Left lung (tissue), 14 donors: ENCODE measurements at places on chromosomes 7 and 10. TPM values are rescaled to one million over a fixed set of nuclear protein-coding genes. Genes with fewer than 3 reads are reported as not detected.

Gene GNAT3
- polyA plus RNA-seq: not detected

Gene ANK3
- polyA plus RNA-seq: 26.7 TPM

Gene ARHGEF5
- 37.1 TPM for polyA plus RNA-seq

Gene MYL10
- polyA plus RNA-seq: 0.43 TPM

Gene ARHGEF35
- polyA plus RNA-seq: 16.5 TPM

Gene LIPJ
- 0.39 TPM for polyA plus RNA-seq

Gene NPSR1
- polyA plus RNA-seq: not detected

Gene ACSL5
- polyA plus RNA-seq: 14.7 TPM

Gene CFAP70
- polyA plus RNA-seq: 15.0 TPM

Gene AOAH
- 6.0 TPM for polyA plus RNA-seq

Gene CCDC172
- not detected for polyA plus RNA-seq

Gene NUTM2A
- polyA plus RNA-seq: 1.6 TPM

DNA sequence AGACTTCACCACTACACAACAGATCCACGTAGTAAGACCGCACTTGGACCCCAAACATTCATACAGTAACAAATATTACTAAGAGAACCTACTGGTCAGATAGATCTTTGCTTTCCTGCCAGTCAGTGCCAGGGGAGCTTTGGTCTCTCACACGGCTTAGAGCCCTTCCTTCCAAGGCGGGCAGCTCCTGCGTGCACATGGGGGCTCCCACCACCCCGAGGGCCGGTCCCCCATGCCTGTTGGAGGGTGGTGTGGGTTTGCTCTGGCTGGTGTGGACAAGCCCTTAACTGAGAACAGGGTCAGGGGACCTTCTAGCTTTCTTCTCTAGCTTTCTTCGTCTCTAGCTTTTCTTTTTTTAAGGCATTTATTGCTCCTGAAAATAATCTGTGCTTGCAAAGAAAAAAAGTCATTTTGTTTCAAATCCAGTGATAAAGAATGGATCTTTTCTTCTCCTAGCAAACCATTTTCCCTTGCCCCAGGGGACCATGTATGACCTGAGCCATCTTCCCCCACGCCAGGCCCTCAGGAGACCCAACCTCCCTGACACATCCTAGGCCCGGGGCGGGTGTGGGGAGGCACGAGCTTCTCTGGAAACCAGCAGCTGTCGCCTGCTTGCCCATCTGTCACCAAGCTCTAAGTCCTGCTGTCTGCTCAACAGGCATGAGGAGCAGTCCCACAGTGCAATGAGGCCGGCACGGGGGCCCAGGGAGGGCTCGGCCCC, 591.1 kb downstream of the PTPRN2 start:
- H3K4me3 ChIP-seq: no peak overlapping the region
- no peaks in the 10 kb centered on the region for H3K27me3 ChIP-seq
- no peak overlapping the region for H3K27ac ChIP-seq
- H3K36me3 ChIP-seq: no peaks in the 10 kb centered on the region
- DNase-seq: no peak
- H3K4me1 ChIP-seq: no peaks in the 10 kb centered on the region

GRCh38 chr7:104207348-104207730, 474 bp downstream of the ORC5 start:
- no peaks in the 10 kb centered on the region for H3K36me3 ChIP-seq
- peak; percentile 13 for DNase-seq
- peaks cover 6% of the 10 kb centered on the region for H3K4me1 ChIP-seq

GRCh38 chr10:97450828-97451227, 4.9 kb downstream of the ZDHHC16 start:
- no peaks in the 10 kb centered on the region for H3K36me3 ChIP-seq
- H3K27me3 ChIP-seq: no peaks in the 10 kb centered on the region
- H3K4me1 ChIP-seq: peaks cover 24% of the 10 kb centered on the region
- DNase-seq: no peak
- H3K4me3 ChIP-seq: no peak overlapping the region

- DNase-seq: no peak
- H3K4me1 ChIP-seq: peaks cover 3% of the 10 kb centered on the region
- no peak overlapping the region for H3K4me3 ChIP-seq
These were observed 170.1 kb downstream of the DOCK4 start for GRCh38 chr7:112036071-112036470.

GRCh38 chr7:135979471-135980011, 2.4 kb upstream of the MTPN start:
- no peak for DNase-seq
- H3K4me1 ChIP-seq: peaks cover 55% of the 10 kb centered on the region
- H3K27me3 ChIP-seq: no peaks in the 10 kb centered on the region

DNA sequence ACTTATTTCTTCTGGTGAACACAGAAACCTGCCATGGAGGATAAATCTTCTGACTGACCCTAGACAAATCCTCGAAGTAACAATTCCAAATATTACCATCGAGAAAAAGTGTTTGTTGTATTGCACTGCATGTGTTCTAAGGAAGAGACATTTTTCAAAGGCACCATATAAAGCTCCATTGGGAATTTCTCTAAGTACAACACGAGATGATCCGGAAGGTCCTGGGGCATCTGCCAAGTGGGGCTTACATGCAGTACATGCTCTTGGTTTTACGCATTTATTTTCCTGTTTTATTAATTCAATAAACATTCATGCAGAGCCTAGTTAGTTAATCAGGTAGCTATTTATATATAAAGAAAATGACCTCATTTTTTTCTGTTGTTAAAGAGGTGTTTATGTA, 692.0 kb upstream of the IGFBP3 start:
- no peaks in the 10 kb centered on the region for H3K27me3 ChIP-seq
- no peak for DNase-seq
- no peak overlapping the region for H3K27ac ChIP-seq
- no peak overlapping the region for H3K4me3 ChIP-seq
- H3K4me1 ChIP-seq: no peaks in the 10 kb centered on the region

- H3K27me3 ChIP-seq: peaks cover 6% of the 10 kb centered on the region
- no peaks in the 10 kb centered on the region for H3K4me1 ChIP-seq
- H3K27ac ChIP-seq: no peak overlapping the region
- no peaks in the 10 kb centered on the region for H3K36me3 ChIP-seq
- H3K4me3 ChIP-seq: no peak overlapping the region
These were observed 188.0 kb downstream of the GRID1 start for GRCh38 chr10:86178401-86179152.

GRCh38 chr10:33519130-33519860, 184.8 kb upstream of the NRP1 start:
- no peaks in the 10 kb centered on the region for H3K4me1 ChIP-seq
- no peak for DNase-seq
- H3K4me3 ChIP-seq: no peak overlapping the region
- H3K27ac ChIP-seq: no peak overlapping the region

DNA sequence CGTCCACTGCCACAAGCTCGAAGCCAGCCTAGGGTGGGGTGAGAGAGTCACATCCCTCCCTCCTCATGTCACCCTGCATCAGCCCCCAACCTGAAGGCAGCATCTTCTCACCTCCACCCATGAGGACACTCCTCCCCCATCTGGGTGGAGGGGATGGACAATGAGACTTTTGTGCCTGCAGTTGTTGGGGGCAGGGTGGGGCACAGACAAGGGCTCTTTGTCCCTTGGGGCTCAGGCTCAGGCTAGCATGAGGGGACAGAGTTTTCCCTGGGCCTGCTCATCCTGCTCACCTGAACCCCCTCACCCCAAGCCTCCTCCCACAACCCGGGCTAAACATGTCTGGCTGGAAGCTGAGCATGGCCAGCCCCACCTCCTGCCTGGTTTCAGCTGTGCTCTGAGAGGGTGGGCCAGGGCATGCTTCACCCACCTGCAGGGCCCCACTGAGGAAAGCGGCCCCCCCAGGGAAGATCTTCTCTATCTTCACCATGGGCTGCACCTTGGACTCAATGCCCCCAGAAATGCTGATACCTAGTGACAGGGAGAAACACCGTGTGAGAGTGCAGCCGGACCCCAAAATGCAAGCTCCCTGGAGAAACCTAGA, 9.3 kb downstream of the LZTS2 start:
- no peak overlapping the region for H3K4me3 ChIP-seq
- DNase-seq: no peak
- H3K27ac ChIP-seq: no peak overlapping the region
- peaks cover 3% of the 10 kb centered on the region for H3K36me3 ChIP-seq

DNA sequence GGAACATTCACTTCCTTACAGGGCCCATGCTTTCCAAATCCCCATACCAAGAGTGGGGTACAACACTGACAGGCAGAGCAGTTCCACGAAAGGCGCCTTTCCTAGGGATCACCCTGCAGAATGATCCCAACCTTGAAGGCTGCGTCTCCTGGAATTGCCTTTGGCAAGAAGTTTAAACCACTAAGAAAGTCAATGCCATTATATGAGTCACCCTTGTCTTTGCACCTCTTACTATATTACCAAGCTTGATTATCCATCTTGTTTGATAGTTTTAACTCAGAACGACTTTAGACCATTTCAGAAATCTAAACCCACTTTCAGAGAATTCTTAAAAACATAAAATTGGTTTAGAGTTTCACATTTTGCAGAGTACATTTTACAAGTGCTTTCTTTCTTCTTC, 282.1 kb downstream of the ARHGAP12 start:
- no peaks in the 10 kb centered on the region for H3K36me3 ChIP-seq
- H3K27me3 ChIP-seq: no peaks in the 10 kb centered on the region
- no peak for DNase-seq
- no peak overlapping the region for H3K4me3 ChIP-seq
- no peak overlapping the region for H3K27ac ChIP-seq

DNA sequence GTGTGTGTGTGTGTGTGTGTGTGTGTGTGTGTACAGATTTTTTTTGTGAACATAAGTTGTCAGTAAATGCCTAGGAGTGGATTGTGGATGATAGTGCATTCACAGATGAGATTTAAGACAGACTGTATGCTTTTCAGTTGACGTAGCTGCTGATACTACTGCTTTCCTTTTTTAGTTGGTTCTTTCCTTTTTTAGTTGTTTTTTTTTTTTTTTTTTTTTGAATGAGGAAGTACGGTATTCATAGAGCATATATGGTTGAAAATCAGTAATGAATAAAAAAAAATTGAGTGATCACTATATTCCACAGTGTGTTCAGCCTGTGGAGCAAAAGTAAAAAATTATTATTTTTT, 80.5 kb downstream of the RBM33 start:
- H3K36me3 ChIP-seq: no peaks in the 10 kb centered on the region
- no peak overlapping the region for H3K27ac ChIP-seq
- peaks cover 13% of the 10 kb centered on the region for H3K4me1 ChIP-seq
- H3K4me3 ChIP-seq: no peak overlapping the region
- no peaks in the 10 kb centered on the region for H3K27me3 ChIP-seq
- no peak for DNase-seq

DNA sequence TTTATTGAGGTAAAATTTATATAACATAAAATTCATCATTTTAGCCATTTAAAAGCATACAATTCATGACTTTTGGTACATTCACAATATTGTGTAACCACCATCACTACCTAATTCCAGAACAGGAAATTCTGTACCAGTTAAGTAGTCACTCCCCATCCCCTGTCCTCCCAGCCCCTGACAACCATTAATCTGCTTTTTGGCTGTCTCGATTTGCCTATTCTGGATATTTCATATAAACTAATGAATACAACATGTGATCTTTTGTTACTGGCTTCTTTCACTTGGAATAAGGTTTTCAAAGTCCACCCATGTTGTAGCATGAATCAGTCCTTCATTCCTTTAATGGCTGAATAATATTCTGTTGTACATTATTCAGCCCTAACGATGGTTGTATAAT, 115.6 kb upstream of the KLF14 start:
- no peak overlapping the region for H3K27ac ChIP-seq
- no peaks in the 10 kb centered on the region for H3K27me3 ChIP-seq
- H3K36me3 ChIP-seq: no peaks in the 10 kb centered on the region

DNA sequence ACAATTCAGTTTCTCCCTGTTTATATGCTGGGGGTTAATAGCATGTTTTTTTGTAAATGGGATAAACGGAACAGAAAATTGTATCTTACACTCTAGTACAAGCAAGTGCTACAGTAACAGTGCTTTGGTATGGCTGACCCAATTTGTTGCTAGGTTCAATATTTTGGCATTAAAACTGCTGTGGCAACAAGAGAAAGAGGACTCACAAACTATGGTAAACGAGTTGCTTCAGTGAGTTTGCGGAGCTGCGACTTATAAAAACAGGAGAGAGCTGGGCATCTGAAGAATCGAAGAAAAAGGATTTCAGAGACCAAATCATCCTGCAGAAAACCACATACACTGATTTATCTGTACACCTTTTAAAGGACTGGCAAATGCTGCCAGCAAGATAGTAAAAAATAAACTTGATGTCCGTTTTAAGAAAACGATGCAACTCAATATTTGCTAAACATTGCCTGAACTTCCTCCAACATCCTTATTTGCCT, 2.2 kb downstream of the GLUD1 start:
- peaks cover 68% of the 10 kb centered on the region for H3K4me1 ChIP-seq
- peak overlapping the region; percentile 54 for H3K4me3 ChIP-seq
- peaks cover 8% of the 10 kb centered on the region for H3K36me3 ChIP-seq
- no peak for DNase-seq

DNA sequence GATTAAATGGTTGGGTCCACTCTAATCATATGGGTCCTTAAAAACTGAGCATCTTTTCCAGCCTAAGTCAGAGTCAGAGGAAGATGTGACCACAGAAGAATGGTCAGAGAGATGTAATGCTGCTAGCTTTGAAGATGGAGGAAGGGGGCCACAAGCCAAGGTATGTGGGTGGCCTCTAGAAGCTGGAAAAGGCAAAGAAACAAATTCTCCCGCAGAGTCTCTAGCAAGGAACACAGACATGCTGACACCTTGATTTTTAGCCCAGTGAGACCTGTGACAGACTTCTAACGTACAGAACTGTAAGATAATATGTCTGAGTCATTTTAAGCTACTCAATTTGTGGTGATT, 1.5 kb upstream of the EXOC6 start:
- no peak overlapping the region for H3K4me3 ChIP-seq
- H3K4me1 ChIP-seq: peaks cover 60% of the 10 kb centered on the region
- no peaks in the 10 kb centered on the region for H3K27me3 ChIP-seq
- peak overlapping the region; percentile 91 for H3K27ac ChIP-seq
- no peak for DNase-seq

DNA sequence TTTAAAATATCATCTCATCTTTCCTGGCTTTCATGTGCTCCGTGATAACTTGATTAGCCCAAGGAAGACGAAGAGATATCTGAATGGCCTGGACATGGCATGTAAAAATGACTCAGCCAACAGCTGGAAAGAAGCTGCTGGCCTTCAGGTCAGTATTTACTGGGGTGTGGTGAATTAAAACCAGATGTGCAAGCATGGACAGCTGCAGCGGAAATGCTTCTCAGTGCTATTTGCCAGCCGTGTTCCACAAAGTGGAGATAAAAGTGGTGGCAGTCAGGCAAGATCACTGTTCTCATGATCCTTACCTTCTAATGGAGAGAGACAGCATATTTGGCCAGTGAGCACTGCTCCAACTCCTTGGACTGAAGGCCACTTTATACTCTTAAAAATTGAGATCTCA, 203.1 kb upstream of the VSTM2A start:
- no peaks in the 10 kb centered on the region for H3K4me1 ChIP-seq
- no peaks in the 10 kb centered on the region for H3K27me3 ChIP-seq
- DNase-seq: no peak
- no peak overlapping the region for H3K4me3 ChIP-seq

DNA sequence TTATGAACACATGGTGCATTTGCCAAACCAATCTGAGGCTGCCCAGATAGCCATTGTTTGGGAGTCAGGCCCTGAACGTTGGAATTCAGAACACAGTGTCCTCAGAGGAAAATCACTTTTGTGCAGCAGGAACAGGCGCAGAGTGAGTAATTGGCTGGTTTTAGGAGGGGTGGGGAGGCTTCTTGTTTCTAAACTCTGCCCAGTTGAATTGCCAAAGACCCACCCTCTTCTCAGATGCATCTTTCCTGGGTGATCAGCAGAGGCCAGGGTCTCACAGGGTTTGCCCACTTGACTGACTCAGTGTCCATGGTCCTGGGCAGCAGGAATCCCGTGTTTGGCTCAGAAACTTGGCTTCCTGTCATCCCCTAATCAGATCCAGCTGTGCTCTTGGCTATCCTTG, 24.3 kb downstream of the PRLHR start:
- H3K4me1 ChIP-seq: no peaks in the 10 kb centered on the region
- no peak overlapping the region for H3K4me3 ChIP-seq
- no peak overlapping the region for H3K27ac ChIP-seq
- DNase-seq: no peak
- H3K27me3 ChIP-seq: no peaks in the 10 kb centered on the region
